Hematopoietic multipotent progenitor cell treated with erythropoietin and hydrocortisone succinate and interleukin-3 and kit ligand, for 17 days (in vitro differentiated cells): ENCODE measurements at places on chromosomes 2 and 18.

- DNase-seq, result no peak
These were observed 28.9 kb downstream of the KCNK3 start for GRCh38 chr2:26721115-26722032.

DNA sequence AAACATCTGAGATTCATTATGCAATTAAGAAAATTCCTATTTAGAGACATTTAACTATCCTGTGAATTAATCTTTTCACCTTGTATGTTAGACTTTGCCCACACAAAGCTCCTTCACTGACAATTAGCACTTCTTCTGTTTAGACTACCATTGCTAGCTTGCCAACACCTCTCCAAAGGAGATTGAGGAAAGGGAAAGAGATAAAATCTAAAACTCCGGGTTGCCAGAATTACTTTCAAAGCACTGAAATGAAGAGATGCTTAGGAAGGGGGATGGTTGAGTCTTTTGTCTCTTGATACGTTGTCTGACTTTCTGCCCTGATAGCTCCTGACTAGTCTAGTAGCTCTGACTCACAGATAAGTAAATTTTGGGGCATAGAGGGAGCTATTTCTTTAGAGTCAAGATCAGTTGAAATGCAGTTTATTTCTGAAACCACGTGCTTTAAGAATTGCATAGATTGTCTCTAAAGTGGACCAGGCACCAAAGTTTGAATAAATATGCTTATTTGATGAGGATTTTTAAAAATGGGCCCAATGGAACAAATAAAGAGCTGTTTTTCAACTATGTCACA is 74.1 kb upstream of the DSEL start:
- no peak for DNase-seq

- no peak for DNase-seq
These were observed 2.7 kb upstream of the ESPNL start for GRCh38 chr2:238097201-238097987.

DNA sequence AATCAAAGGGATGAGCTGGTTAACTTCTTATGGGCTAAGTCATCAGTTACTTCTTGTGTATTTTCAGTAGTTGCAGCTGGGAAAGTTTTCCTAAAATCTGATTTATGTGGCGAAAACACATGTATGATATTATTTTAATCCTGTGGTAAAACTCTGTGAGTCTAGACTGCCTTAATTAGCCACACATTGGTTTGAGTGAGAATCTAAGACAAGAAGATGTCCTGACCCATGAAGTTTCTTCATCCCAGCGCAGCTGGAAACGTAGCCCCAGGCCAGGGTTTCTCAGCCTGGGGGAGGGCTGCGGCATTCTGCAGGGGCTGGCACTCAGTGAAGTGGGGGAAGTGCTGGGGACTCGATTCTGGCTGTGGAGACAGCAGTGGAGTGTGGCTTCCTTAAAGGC is 44.7 kb upstream of the INHBB start:
- no peak for DNase-seq

DNA sequence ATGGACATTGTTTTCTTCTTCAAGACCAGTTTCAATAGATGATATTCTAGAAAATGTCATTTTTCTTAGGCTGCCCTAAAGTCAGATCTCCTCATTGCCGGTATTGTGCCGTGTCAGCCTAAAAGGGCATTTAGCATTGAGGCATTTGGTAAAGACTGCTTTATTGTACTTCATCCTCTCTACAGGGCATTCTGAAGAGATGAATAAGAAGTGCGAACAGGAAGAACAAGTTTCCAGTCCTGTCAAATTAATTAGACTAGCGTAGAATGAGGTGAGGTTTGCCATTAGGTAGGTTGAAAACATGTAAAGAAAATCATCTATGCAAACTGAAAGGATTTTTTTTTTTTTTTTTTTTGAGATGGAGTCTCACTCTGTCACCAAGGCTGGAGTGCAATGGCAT is 60.6 kb downstream of the ETAA1 start:
- DNase-seq, result no peak

- DNase-seq, result no peak
These were observed 433.5 kb upstream of the LRATD1 start for GRCh38 chr2:14199040-14199439.

- DNase-seq, result no peak
These were observed 36.0 kb downstream of the SERTAD2 start for GRCh38 chr2:64617631-64618151.

DNA sequence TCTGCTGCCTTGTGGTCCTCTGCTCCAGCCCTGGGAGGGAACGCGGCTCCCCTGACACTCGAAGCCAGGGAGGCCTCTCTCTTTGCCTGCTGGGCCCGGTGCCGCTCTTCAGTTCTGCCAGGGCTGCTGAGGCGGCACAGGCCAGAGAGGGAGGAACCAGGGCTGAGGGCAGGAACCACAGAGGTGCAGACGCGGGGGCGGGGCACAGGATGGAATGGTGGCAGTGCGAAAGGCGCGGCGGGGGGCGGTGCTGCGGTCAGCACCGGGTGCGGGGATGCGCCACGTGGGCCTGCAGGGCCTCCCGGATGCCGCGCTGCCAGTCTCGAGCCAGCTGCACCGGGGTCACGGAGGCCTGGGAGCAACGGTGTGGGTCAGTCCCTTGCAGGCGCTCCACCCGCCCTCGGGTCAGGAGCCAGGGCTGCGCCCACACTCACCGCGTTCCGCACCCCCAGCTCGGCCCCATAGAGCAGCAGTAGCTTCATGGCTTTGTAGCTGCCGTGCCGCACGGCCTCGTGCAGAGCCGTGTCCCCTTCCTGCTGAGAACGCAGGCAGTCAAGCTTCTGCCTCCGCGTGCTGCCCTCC is 4.4 kb downstream of the ANKRD23 start:
- DNase-seq, result no peak

DNA sequence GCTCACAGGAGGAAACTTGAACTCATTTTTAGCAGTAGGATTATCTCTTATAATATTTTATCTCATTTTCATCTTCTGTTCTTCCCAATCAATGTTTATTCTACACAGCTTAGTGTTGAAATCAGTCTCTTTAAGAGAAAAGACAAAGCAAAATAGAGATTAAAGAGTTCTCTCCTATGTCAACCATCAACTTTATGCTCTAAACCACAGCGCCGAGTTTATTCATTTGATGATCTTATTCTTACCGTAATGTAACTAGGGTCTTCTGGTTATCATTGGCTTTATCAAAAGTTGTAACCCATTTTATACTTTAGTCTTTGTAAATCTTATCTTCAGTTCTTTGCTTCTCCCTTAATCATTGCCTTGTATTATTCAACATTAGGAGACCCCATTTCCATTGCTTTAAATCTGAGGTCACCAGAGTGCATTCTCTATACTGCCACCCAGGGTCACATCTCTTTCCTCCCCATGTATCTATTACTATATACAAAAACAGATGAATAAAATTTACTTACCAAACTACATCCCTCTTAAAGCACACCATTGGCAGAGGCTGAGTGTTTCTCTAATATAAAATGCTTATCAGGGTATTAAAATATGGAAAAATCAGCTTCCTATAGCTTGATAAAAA is 22.8 kb upstream of the ERMN start:
- no peak for DNase-seq

DNA sequence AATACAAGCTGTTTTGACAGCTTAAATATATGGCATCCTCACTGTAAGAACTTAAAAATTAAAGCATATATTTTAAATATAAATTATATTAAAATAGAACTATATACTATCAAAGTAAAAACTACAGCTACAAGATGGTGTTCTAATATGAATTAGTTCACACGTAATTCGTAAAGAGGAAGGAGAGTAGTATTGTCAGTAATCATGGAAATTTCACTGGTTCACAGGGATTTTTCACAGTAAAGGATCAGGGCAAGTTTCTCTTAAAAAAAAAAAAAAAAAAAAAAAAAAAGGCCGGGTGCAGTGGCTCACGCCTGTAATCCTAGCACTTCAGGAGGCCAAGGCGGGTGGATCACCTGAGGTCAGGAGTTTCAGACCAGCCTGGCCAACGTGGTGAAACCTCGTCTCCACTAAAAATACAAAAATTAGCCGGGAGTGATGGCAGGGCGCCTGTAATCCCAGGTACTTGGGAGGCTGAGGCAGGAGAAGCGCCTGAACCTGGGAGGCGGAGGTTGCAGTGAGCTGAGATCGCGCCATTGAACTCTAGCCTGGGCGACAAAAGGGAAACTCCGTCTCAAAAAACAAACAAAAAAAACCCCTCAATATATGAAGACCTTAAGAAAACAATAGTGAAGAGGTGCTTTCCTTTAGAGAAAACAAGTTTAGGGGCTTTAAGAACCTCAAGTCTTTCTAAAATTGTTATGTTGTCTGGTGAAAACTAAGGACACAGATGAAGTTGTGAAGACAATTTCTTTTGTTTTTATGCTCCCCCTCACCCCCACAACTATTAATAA is 32.5 kb downstream of the PNO1 start:
- DNase-seq, result no peak

DNA sequence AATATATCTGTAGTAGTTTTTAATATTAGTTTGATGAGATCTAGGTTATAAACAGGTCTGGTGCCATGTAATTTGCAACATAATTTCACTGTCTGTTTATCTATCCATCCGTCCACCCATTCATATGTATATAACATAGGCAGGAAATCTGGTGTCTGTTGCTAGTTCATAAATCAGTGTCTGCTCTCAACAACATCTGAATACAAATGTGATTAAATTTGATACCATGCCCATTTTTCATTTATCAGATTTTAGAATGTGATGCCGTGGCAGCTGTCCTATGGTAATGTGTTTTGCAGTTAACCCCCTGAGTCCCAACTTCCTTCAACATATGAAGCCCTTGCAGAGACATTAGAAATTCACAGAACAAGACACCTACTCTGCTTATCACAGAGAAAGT is 228.4 kb downstream of the CMPK2 start:
- no peak for DNase-seq

DNA sequence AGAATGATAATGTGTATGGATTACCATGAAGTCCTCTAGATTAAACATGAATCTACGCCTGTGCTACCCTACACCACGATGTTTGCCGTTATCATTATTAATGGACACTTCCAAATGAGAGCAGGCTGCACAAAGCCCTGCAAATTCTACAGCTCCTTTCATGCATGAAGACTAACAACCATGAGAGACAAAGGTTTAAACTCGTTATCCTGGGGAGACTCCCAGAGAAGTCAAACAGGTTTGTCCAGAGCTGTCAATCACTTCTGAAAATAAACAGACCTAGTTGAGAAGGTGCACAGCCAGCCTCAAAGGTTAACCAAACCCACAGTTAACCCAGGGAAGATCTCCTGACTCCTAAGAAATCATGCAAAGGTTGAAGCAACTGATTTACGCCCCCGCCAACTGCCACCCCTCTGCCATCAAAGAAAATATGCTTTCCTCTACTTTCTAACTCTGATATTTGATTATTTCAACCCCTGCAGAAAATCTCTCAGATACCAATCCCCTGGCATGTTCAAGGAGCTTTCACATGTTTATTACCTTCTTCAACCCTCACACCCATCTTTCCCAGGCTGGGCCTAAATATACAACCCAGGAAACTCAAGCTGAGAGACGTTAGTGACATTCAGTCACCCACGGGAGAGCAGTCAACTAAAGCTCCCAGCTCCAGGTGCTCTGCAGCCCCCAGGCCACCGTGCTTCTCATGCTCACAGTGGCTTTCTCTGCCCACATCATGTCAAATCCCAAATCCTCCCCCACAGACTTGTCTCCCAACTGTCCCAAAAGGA is 35.9 kb downstream of the MYO5B start:
- no peak for DNase-seq

DNA sequence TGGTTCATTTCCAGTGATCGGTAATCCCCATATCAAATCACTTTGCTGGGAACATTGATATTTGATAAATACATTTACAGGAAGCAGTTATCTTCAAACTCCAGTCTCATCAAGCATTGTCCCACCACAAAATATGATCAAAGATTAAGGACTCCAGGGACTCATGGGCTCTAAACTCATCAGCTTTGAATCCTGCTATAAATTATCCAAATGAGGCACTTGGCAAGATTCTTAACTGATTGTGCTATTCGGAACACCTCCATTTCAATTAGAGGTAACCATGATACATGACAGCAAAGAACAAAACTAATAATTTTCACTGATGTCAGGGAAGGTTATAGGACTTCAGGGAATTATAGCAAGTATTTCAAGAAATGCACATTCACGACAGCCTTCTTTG is 1088.1 kb upstream of the PIK3C3 start:
- no peak for DNase-seq

GRCh38 chr2:109437325-109438090 is 176.3 kb downstream of the SEPTIN10 start:
- no peak for DNase-seq

GRCh38 chr2:36680012-36680411 is 16.5 kb upstream of the VIT start:
- no peak for DNase-seq

DNA sequence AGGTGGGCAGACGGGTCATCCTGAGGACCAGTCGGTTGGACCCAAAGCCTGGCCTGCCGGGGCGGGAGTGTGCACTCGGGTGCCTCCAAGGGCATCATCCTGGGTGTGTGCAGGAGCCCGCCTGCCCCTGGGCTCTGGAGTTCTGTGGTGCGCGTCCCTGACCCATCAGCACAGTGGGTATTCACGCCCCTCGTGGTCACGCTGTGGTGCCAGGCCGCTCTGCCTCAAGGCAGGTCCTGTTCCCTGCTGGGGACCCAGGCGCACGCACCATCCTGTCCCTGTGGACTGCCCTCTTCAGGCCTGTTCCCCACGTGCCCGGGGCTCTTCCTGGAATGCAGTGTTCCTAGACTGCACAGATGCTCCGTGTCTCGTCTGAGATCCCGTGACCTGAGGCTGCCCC is 14.3 kb upstream of the D2HGDH start:
- DNase-seq, result no peak

DNA sequence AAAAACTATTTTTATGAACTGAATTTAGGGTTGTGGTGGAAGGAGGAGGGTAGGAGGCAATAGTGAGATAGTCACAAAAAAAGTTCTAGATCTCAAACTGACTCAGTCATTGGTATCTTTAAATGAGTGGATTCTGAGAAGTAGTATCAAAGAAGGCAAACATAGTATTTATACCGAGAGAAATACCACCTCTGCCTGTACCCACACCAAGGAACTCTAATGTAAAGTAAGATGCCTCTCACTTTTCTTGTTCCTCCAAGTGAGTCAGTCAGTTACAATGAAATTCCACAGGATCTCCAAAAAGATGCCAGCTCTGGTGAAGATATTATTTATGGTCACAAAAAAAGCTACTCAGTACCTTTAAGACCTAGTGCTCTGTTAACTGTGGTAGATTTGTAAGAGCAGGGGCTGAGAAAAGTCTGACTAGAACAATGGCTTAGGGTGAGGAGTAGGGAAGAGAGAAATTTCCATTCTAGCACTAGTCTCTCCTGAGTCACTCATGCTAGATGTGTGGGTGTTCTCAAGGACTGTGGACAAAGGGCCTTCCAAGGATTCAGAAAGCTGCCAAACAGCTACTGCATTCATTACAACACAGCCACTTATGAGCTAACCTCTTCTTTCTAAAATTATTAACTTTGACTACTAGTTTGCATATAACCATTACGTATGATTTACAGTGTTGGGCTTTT is 36.3 kb downstream of the YWHAQ start:
- no peak for DNase-seq

GRCh38 chr2:119710281-119710680 is 31.3 kb downstream of the TMEM177 start:
- no peak for DNase-seq

GRCh38 chr2:134277223-134277622 is 23.4 kb downstream of the MGAT5 start:
- no peak for DNase-seq

GRCh38 chr2:160014227-160014626 is 48.2 kb downstream of the PLA2R1 start:
- DNase-seq, result no peak

GRCh38 chr2:241794250-241794823 is 14.7 kb upstream of the NEU4 start:
- no peak for DNase-seq

GRCh38 chr2:32330136-32330535 is 26.7 kb upstream of the BIRC6 start:
- DNase-seq, result no peak

- DNase-seq, result no peak
These were observed 143.2 kb downstream of the DDX1 start for GRCh38 chr2:15734674-15735483.
